ENCODE measurements at places on chromosomes 12 and 14.

DNA sequence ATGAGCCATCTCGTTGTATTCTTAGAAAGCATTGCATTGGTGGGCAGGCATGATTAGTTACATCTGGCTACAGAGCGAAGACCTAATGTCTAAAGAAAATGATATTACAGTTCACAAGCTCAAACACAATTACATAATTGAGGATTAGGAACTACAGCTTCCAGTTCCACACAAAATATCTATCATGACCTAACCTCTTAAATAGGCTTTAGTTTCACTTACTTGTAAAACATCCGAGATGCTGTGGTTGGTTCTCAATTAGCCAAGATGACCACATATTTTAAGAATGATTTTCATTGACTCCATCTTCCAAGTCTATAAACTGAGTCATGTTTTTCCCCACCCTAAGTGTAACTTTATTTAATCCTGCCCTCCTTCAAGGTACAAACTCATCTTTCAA, 69.5 kb downstream of the LRIG3 start:
- no peak for DNase-seq

- no peak for DNase-seq
Measured at GRCh38 chr12:112941528-112942335, 3.5 kb downstream of the OAS3 start.

DNA sequence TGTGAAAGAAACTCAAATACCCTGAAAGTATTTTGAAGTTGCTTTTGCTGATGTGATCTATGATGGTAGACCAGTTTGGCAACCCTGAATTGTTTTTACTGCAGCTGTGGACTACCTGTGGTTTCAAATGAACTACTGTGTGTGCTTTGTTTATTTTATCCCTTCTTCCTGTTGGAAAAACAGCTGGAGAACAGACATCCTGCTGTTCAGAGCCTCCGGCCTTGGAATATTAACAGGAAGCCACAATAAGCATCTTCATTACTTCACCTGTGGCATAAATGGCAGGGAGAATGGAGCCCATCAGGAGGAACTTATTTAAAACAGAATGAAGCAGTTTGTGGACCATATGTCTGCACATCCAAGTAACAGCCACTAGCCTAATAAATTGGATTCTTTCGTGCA, 104.8 kb downstream of the DUSP6 start:
- DNase-seq = no peak

DNA sequence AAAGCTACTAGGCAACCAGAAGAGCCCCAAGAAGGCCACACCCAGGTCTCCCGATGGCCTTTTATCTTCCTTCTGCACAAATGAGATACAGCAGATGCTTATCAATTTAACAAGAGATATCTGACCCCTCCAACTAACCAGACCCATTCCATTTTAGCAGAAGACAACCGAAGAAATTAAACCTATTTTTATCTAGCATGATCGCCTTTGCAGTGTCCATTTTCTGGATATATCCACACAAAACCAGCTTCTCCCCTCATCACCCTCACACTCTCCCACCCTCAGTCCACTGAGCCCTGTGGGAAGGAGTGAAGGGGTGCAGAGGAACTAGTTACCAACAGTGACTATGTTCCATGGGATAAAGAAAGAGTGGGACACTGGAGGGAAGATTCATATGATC, 20.9 kb upstream of the DHRS4 start:
- no peak for DNase-seq

GRCh38 chr12:110796952-110797351, 49.8 kb upstream of the CCDC63 start:
- DNase-seq = no peak

DNA sequence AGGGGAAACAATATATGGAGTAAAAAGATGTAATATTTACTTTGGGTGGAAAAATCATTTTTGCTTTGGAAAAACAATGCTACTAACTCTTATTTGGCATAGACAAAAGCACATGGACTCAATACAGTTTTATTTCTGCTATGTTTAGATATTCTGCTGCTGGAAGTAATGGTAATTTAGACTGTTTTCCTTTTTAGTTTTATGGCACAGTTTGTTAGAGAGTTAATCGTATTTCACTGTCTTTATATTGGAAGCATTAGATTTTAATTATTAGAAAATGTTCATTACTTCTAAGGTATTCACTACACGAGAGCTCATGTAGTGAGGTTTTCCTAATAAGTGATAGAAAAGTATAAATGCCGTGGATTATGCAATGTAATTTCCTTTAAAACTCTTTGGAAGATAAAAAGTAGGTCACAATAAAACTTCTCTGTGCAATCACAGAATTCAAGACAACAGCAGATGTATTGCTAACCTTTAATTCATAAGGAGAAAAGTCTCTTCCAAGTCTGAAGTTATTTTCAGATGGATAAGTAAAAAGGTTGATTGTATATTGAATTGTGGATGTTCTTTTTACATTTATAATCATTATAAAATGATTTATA, 851.8 kb downstream of the TMTC2 start:
- no peak for DNase-seq

- no peak for DNase-seq
Measured at GRCh38 chr12:125406131-125406530, 340.9 kb downstream of the AACS start.

Data from cardiac muscle cell (in vitro differentiated cells and primary cell).